Inflammatory macrophage (primary cell): ENCODE measurements at places on chromosomes 12 and 14.

GRCh38 chr14:89425931-89426330, 8.9 kb upstream of the FOXN3 start:
- no peak for DNase-seq

DNA sequence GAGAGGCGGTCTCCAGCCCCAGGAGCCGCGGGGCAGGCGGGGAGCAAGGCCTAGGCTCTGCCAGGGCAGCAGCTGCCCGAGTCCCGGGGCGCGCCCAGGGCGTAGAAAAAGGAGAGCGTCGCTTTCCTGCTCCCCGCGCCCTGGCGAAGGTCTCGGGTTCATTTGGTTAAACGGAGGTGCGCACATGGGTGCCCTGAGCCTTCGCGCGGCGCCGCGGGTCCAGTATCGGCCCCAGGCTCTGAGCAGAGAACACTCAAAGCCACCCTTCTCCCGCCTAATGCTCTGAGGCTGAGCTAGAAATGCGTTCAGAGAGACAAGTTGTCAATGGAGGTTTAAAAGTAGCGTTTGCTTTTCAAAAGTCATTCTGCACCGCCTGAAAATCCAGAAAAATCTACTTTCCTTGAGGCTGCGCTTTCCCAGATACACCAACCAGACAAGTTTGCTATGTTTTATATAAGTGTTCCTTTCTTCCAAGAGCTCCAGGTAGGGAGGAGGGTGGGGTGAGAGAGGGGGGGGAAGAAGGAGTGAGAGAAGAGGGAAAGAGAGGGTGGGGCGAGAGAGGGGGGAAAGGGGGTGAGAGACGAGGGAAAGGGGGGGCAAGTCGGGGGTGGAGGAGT, 1.5 kb downstream of the TMEM132C start:
- DNase-seq: no peak

DNA sequence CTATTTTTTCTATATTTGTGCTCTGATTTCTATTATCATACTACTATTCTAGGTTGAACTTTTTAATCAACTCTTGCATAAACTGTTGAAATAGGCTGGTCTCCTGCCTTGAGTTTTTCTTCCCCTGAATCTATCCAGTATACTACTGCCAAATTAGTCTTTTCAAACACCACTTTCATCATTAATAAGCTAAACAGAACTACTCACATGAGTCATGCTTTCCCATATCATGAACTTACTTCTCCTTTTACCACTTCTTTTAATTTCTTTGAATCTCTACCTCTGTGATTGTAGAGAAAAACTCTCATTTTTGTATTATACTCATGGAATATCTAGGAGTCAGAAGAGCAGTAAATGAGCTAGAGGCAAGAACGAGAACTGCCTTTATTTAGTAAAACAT, 340.3 kb upstream of the PDE3A start:
- no peak for DNase-seq

DNA sequence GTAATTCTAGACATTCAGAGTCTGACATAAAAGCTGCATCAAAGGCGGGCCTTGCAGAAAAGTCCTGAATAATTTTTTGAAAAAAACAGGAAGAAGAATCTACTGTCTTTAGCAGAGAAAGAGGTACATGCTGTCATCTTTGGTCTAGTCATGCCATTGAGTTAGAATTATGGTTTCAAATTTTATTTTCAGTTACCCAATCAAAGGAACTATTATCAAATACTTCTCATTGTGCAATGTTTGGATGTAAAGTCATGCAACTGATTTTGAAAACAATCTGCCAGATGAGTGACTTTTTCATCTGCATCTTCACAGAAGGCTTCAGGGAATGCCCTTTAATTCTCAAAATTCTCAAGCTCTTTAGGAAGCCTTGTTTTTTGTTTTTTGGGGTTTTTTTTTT, 803.5 kb downstream of the FLRT2 start:
- DNase-seq: peak; percentile 24

GRCh38 chr12:95995238-95996031, 709 bp downstream of the HAL start:
- no peak for DNase-seq

- no peak for DNase-seq
These were observed 3.1 kb downstream of the GPD1 start for GRCh38 chr12:50106907-50107306.

- DNase-seq: peak; percentile 62
These were observed 53.7 kb downstream of the GALNT4 start for GRCh38 chr12:89470741-89471509.
